ENCODE measurements at places on chromosomes 11 and 22.

DNA sequence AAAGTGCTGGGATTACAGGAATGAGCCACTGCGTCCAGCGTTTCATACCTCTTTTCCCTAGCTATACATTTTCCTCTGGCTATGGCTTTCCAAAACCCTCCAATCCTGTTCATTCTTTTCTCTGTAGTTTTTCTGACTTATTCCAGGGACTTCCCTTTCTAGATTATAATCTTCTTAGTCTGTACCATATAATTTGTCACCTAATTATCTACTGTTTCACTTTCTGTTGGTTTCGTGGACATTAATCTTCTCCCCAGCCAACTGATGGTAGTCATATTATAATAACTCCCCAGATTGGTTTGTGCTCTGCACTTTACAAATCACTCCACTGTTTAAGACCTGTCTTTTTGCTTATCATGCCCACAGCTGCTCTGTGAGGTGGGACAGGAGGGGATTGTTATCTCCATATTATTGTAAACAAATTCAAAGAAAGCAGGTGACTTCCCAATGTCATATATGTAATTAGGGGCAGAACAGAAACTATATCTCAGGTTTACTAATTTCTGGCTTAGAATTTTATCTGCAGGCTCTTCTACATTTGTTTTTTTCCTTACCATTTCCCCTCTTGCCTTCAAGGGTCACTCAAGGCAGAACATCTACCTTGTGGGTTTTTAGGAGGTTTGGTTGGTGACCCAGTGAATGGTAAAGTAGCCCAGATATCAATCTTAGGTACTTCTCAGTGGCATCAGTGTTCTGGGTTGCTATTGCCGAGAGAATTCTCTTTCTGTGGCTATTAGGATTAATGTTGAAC, 23.9 kb downstream of the STIM1 start:
- no peak for DNase-seq

GRCh38 chr11:78929207-78929905, 354.7 kb upstream of the NARS2 start:
- DNase-seq, result no peak

DNA sequence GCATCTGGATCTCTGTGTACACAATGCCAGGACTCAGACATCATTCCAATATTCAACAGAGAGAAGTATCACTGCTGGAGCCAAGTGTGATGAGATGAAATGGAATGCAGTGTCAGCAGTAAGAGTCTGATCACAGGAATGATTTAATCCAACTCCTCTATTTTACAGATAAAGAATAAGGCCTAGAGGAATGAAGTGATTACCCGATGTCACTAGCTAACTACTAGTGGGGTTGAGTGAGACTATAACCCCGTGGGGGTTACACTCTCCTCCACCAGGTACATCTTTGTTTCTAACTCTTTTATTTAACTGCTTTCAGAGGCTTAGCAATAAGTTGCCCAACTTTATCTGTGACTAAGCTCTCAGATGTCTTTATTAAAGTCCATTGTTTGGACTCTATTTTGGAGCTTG, 94.2 kb upstream of the FAT3 start:
- no peak for DNase-seq

DNA sequence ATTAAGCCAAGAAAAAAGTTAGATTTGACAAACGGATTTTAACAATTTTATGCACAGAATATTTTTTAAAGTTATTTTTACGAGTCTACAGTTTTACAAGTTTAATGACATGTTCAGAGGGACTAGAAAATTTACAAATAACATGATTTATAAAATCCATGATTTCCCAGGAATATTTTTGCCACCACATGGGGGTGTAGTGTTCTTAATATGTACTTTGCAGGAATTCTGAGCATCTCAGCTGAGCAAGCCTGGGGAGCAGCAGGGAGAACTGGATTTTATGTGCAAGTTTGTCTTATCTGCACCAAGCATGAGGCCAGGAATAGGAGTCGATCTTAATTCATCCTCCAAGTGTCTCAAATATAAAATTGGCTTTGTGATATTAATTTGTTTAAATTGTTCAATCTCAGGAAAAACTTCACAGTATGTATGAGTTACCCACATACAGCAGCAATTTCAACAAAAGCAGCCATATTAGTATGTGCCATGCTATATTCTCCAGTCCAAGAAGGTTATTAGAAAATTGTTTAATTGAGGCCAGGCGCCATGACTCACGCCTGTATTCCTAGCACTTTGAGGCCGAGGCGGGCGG, 826.3 kb downstream of the DLG2 start:
- DNase-seq, result no peak

- no peak for DNase-seq
These were observed 16.5 kb upstream of the OR9G4 start for GRCh38 chr11:56764976-56765375.

DNA sequence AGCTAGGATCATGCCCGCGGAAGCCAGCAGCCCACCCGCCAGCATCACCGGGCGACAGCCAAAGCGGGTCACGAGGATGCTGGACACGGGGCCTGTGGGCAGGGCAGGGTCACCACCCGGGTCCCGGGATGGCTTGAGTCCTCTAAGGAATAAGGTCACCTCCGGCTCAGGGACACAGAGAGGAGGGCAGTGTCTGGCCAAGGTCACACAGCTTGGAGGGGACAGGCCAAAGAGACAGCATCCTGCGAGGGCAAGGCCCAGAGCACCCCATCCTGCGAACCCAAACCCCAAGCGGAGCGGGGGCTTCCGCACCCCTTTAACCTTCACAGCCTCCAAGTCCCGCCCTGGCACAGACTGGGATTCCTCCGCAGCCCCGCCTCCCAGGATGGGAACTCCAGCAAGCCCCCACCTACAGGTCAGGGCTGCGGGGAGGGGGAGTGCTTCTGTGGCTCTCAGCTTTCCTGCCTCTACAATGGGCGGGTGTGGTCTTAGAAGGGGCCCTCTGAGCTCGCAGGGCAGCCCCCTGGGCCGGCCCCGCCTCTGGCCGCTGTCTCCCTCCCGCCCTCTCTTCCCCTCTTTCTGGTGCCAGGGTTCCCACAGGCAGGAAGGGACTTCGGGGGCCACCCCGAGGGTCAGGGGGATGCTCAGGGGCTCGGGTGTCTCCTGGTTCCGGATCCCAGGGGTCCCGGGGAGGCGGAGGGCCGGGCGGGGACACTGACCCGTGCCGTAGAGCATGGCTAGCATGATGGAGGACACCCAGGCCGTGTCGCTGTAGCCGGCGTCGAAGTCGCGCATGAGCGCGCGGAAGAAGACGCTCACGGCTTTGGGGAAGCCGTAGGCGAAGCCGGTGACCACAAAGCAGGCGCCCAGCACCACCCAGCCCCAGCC, 1.8 kb downstream of the SLC16A8 start:
- no peak for DNase-seq

- DNase-seq, result no peak
These were observed 2.2 kb downstream of the BRD1 start for GRCh38 chr22:49825436-49825835.

DNA sequence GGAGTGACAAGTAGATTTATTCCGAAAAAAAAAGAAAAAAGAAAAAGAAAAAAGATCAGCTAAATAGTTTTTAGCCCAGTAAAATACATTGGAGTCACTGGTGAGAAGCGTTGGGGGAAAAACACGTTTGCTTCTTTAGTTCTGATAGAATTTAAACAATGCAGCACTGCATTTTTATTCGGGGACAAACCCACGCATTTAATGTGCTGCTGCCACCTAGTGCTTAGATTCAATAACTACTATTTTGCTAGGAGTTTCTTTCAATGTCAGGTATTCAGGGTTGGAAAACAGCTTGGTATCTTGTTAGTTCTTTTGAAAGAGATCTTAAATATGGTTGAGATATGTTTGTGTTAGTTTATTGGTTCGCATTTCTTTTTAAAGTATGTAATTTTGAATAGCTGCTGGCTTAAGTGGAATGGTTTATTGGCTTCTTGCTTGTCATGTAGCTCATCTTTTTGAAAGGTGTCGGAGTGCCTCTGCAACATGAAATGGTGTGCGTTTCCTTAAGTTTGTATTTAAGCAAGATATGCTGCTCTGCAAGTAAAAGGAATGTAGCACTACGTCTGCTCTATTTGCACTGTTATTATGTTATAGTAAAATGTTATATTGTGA, 41.9 kb downstream of the SVIP start:
- DNase-seq, result no peak

DNA sequence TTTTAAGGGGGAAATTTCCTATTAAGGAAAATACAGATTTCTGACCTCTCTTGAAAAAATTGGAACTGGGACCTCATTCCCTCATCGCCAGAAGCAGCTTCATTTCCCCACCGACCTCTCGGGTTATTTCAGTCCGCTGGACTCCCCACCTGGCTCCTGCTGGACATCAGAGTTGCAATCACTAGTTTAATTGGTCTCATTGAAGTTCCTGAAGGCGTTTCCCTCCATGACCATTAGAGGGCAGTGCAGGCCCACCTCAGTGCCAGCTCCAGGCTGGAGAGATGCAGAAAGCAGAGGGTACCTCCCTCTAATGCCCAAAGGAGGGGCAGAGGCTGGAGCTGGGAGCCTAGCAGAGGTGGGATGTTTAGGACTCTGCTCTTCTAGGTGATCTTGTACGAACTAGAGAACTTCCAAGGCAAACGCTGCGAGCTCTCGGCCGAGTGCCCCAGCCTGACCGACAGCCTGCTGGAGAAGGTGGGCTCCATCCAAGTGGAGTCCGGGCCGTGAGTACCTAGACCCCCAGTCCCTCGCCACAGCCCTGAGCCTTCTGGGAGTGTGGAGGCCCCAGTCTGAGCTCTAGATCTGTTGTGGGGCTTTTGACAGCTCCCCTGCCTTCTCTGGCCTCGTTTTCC, 2.7 kb downstream of the CRYBB3 start:
- DNase-seq, result peak; percentile 52

GRCh38 chr11:19938866-19939265, 221.4 kb downstream of the DBX1 start:
- no peak for DNase-seq

DNA sequence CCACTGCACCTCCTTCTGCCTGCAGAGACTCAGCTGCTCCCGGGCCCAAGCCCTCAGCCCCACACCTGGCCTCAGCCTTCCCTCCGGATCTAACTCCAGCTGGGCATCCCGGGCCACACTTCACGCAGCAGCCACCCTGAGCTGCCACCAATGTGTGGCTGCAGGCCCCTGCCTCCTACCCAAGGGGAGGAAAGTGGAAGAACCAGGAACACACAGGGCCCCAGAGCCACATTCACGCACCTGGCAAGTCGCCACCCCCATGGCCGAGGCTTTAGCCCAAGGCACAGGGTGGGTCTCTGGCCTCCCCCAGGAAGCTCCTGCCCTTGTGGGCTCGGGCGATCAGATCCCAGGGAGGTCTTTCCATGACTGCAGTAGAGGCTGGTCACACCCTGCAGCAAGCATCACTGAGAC, 345.6 kb downstream of the CTTN start:
- DNase-seq, result no peak

DNA sequence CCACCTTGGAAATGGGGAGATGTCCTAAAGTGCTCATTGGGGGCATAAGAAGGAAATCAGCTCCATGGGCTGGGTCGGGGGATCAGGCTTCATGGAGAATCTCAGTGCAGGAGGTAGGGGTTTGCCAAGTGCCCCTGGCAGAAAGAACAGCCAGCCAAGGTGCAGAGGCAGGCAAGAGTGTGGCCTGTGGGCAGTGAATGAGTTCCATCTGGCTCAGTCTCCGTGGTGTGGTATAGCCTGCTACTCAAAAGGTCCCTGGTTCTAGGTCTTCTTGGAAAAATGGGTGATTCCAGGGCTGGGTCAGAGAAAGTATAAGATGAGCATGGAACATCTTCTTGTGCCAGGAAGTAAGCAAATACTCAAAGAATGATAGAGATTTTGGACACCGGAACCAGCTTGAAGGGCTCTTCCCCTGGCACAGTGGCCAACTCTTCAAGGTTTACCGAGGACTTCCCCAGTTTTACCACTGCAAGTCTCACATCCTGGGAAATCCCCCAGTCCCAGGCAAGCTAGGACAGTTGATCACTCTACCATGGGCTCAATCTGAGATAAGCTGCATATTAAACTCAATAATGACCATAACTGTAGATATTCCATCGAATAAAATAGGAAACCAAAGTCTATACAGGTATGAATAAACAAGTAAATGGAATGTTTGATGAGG, 10.6 kb upstream of the ARAP1 start:
- DNase-seq, result no peak

- DNase-seq, result no peak
These were observed 34.3 kb downstream of the BTG4 start for GRCh38 chr11:111477898-111478297.

GRCh38 chr11:101786916-101787315, 127.9 kb upstream of the CEP126 start:
- no peak for DNase-seq

DNA sequence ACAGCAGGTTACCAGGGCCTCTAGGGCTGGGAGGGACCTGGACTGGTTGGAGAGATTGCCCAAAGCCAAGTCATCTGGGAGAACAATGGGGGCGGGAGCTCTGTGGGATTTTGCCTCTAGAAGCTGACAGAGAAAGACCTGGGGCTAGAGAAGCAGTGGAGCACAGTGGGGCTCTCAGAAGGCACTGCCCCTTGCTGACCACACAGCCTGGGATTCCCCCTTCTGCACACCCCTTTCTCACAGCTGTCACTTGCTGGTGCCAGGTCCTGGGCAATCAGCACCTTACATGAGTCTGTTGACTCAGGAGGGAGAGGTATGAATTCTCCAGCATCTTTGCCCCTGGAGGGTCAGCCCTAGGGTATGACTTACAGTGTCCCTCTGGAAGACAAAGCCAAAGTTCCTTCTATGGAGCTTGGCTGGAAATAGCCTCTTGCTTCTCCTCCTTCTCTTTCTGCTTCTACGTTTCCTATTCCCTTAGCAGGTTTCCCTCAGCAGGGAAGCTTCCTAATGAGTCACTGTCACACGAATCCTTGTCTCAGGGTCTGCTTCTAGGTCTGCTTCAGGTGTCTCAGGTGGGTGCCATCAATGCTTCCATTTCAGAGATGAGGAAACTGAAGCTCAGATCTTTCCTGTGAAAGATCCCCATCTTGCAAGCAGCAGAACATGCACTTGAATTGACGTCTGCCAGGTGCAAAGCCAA, 27.0 kb downstream of the GDPD5 start:
- no peak for DNase-seq

DNA sequence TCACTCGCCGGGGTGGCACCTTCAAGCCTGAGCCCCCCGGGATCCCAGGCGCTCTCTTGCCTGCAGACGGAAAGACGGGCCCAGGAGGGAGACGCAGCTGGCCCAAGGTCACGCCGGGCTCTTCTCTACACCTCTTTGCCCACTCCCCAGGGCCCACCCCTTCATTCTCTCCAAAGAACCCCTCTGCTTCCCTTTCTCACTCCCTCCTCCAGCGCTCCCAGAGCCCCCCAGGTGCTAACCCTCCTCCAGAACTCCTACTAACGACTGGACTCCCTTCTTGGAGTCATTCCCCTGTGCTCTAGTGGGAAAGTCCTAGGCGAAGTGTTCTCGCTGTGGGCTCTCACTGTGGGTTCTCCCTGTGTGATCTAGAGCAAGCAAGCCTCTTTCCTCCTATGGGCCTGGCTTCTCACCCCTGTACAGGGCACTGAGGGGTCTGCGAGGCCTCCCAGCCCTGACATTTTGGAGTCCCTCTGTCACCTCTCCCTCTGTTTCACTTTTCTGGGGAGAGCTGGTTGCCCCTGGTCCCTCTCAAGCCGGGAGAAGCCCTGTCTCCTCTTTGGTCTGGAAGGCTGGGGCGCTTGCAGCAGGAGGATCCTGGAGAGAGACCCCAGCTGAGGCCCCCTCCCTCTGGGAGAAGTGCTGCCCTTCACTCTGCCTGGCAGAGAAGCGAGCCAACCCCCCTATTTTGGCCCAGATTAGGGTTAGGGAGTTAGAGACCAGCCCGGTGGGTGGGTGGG, 858 bp downstream of the OAF start:
- no peak for DNase-seq

Measured in ovary (tissue), 10 donors.